ENCODE measurements at places on chromosomes 12 and 14.

- no peaks in the 10 kb centered on the region for H3K4me1 ChIP-seq
- H3K4me3 ChIP-seq, result no peak overlapping the region
- no peaks in the 10 kb centered on the region for H3K27me3 ChIP-seq
- no peak overlapping the region for H3K27ac ChIP-seq
Observed at GRCh38 chr14:54275997-54276725, 120.6 kb upstream of the CDKN3 start.

DNA sequence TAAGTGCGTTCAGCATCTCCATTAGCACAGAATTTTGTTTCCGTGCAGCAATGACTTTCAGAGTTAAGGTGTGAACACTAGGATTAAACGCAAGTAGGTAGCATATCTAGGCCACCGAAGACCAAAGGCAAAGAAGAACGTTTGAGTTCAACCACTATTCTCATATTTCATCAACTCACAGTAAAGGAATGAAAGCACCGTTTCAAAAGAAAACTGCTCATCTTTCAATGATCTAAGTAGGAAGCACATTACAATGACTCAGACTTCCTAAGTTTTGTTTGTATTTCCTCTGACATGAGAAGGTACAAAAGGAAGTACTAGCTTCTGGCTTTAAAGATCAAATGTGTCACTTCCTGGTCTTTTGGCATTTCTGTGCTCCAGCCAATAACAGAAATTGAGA lies 57.6 kb downstream of the ACADS start:
- no peak overlapping the region for H3K4me3 ChIP-seq
- no peak for DNase-seq
- no peaks in the 10 kb centered on the region for H3K27me3 ChIP-seq
- peaks cover 29% of the 10 kb centered on the region for H3K36me3 ChIP-seq
- no peaks in the 10 kb centered on the region for H3K4me1 ChIP-seq
- no peak overlapping the region for H3K27ac ChIP-seq

GRCh38 chr14:100644383-100644782 lies 57.2 kb upstream of the BEGAIN start:
- DNase-seq, result no peak
- H3K27me3 ChIP-seq, result peaks cover 38% of the 10 kb centered on the region
- H3K4me3 ChIP-seq, result no peak overlapping the region
- H3K27ac ChIP-seq, result no peak overlapping the region

- H3K27me3 ChIP-seq, result no peaks in the 10 kb centered on the region
- H3K27ac ChIP-seq, result no peak overlapping the region
- H3K4me1 ChIP-seq, result no peaks in the 10 kb centered on the region
- DNase-seq, result no peak
- no peak overlapping the region for H3K4me3 ChIP-seq
Observed at GRCh38 chr14:47269756-47270492, 405.5 kb downstream of the MDGA2 start.

GRCh38 chr14:80354860-80355581 lies 143.7 kb upstream of the DIO2 start:
- H3K4me3 ChIP-seq, result no peak overlapping the region
- no peak for DNase-seq
- H3K27me3 ChIP-seq, result no peaks in the 10 kb centered on the region
- H3K27ac ChIP-seq, result no peak overlapping the region
- H3K4me1 ChIP-seq, result no peaks in the 10 kb centered on the region
- no peaks in the 10 kb centered on the region for H3K36me3 ChIP-seq

DNA sequence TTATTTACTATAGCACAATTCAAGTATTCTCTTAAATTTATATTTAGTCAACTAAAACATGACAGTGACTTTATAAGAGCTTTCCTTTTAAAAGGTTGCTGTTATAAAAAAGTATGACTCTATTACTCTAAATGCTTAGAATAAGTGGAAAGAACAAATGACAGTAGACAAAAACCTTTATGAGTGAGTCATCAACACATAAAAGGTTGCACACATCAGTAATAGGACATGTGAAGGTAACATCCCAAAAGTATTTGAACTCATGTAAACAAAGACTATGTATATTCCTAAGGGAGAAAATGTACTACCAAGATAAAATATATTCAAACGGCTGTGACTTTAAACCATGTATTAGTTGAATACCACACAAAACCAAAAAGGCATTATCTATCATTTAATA lies 98.8 kb downstream of the PAWR start:
- H3K27me3 ChIP-seq, result no peaks in the 10 kb centered on the region
- H3K27ac ChIP-seq, result no peak overlapping the region
- H3K4me3 ChIP-seq, result no peak overlapping the region
- DNase-seq, result no peak
- H3K4me1 ChIP-seq, result no peaks in the 10 kb centered on the region

- H3K27me3 ChIP-seq, result no peaks in the 10 kb centered on the region
Observed at GRCh38 chr12:97637770-97638169, 175.2 kb downstream of the RMST start.

DNA sequence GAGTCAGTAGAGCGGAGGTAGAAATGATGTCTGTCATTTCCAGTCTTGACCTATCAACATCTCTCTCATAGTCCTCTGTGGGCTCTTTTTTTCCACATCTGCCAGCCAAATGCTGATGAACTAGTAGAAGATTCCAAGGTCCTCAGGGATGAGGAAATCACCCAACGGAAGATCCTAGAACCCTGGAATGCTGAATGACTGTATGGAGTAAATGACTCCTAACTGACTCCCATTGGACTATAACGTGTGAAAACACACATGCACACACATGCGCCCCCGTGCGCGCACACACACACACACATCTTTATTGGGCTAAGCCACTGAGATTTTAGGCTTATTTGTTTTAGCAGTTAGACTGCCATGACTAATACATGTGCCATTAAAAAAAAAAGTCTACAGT lies 159.2 kb downstream of the MYRFL start:
- no peaks in the 10 kb centered on the region for H3K4me1 ChIP-seq
- no peak overlapping the region for H3K4me3 ChIP-seq
- H3K27ac ChIP-seq, result no peak overlapping the region

- no peaks in the 10 kb centered on the region for H3K36me3 ChIP-seq
- no peaks in the 10 kb centered on the region for H3K4me1 ChIP-seq
- DNase-seq, result no peak
- H3K27me3 ChIP-seq, result peaks cover 3% of the 10 kb centered on the region
- no peak overlapping the region for H3K27ac ChIP-seq
Observed at GRCh38 chr12:69161829-69162228, 77.5 kb upstream of the CPSF6 start.

DNA sequence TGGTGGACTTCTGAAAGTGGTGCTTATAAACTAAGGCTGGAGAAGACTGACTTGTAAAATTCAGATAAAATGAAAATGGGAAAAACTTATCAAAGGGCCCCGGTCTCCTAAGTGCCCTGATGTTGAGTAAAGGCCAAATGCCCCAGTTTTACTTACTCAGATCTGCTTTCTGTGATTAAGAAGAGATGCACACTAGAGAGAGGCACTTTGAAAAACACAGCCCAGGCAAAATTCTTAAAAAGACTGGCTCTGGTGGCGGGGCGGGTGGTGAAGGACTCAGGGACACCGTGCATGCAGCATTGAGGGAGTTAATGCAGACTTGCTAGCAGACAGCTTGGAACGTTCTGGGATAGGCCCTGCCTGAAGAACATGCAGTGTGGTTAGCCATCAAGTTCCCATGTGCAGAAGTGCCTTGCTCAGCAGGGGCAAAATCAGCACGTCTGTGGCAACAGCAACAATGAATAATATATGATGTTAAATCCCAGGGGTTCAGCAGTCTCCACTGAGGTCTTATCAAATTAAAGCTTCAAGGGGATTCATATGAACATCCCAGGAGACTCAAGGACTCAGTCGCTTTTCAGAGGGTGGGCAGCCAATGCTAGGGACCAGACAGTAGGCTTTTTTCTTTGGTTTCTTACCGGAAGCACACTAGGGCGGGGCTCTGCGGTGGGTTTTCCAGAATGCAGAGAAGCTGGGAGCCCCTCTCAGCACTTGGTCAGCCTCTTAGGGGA lies 105.0 kb downstream of the DAD1 start:
- DNase-seq, result no peak
- H3K4me3 ChIP-seq, result no peak overlapping the region

DNA sequence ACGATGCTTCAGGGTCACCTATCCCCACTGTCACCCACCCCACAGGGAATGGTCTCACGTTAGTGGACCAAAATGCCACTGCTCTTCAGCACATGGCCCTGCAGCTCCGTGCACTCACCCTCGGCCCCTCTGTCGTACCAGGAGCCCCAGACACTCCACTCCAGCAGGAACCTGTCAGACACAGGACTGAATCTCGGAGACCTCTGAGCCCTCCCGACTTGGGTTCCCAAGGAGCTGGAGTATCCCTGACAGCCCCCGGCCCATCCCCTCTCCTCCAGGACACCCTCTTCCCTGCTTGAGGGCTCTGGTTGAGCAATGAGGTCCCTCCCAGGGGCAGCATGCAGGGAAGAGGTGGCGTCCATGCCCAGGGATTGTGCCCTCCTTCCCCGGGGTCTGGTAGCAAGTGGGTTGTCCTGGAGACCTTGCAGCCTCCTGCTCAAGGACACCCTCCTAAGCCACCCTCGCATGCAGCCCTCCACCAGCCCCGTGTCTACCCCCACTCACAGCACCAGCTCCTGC lies 20.4 kb upstream of the LRTM2 start:
- H3K27ac ChIP-seq, result no peak overlapping the region
- H3K4me1 ChIP-seq, result peaks cover 22% of the 10 kb centered on the region
- no peak overlapping the region for H3K4me3 ChIP-seq
- H3K36me3 ChIP-seq, result no peaks in the 10 kb centered on the region

- no peak overlapping the region for H3K27ac ChIP-seq
- no peak overlapping the region for H3K4me3 ChIP-seq
- H3K36me3 ChIP-seq, result no peaks in the 10 kb centered on the region
- no peak for DNase-seq
- H3K27me3 ChIP-seq, result no peaks in the 10 kb centered on the region
- no peaks in the 10 kb centered on the region for H3K4me1 ChIP-seq
Observed at GRCh38 chr12:102992720-102993119, 35.2 kb downstream of the ASCL1 start.

GRCh38 chr12:121439715-121440114 lies 39.8 kb downstream of the RNF34 start:
- no peak overlapping the region for H3K4me3 ChIP-seq
- no peaks in the 10 kb centered on the region for H3K27me3 ChIP-seq
- H3K27ac ChIP-seq, result no peak overlapping the region
- H3K36me3 ChIP-seq, result peaks cover 9% of the 10 kb centered on the region

GRCh38 chr12:62744551-62744950 lies 190.4 kb downstream of the PPM1H start:
- no peaks in the 10 kb centered on the region for H3K36me3 ChIP-seq
- DNase-seq, result no peak
- no peak overlapping the region for H3K4me3 ChIP-seq
- no peak overlapping the region for H3K27ac ChIP-seq
- H3K4me1 ChIP-seq, result no peaks in the 10 kb centered on the region
- H3K27me3 ChIP-seq, result no peaks in the 10 kb centered on the region

- DNase-seq, result no peak
- H3K27me3 ChIP-seq, result no peaks in the 10 kb centered on the region
- no peaks in the 10 kb centered on the region for H3K36me3 ChIP-seq
- peak overlapping the region; percentile 78 for H3K27ac ChIP-seq
Observed at GRCh38 chr12:3158851-3159465, 81.8 kb downstream of the TSPAN9 start.

DNA sequence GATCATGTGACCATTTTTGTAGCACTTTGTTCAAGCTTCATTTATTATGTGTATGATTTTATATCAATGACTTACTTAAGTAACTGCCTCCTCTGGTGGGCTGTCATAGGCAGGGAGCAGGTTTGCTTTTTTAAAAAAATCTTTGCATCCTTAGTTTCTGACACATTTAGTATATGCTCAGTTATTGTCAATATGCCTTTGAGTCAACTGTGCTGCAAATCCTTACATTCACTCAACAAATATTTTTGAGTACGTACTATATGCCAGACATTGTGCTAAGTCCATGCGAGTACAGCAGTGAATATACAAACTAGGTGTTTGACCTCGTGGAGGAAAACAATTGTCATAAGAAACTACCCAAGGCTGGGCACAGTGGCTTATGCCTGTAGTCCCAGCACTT lies 4.4 kb upstream of the ANAPC5 start:
- H3K36me3 ChIP-seq, result no peaks in the 10 kb centered on the region
- H3K4me1 ChIP-seq, result no peaks in the 10 kb centered on the region
- H3K27me3 ChIP-seq, result no peaks in the 10 kb centered on the region

DNA sequence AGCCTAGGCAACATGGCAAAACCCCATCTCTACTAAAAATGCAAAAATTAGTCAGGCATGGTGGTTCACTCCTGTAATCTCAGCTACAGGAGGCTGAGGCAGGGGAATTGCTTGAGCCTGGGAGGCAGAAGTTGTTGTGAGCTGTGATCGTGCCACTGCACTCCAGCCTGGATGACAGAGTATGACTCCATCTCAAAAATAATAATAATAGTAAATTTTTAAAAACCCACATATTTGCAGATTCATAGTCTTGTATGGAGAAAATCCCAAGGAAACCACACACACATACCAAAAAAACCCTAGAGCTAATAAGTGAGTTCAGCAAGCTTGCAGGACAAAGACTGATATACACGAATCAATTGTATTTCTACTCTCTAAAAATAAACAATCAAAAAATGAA lies 19.0 kb upstream of the MTHFD1 start:
- no peak overlapping the region for H3K27ac ChIP-seq
- no peak overlapping the region for H3K4me3 ChIP-seq
- H3K27me3 ChIP-seq, result no peaks in the 10 kb centered on the region
- no peaks in the 10 kb centered on the region for H3K4me1 ChIP-seq
- DNase-seq, result no peak

- H3K27ac ChIP-seq, result no peak overlapping the region
- peak; percentile 21 for DNase-seq
- H3K27me3 ChIP-seq, result no peaks in the 10 kb centered on the region
- H3K36me3 ChIP-seq, result peaks cover 43% of the 10 kb centered on the region
Observed at GRCh38 chr12:2650261-2651067, 144.3 kb upstream of the FKBP4 start.

GRCh38 chr14:60508363-60508706 lies 611 bp upstream of the SIX6 start:
- no peak overlapping the region for H3K4me3 ChIP-seq
- H3K27me3 ChIP-seq, result no peaks in the 10 kb centered on the region
- H3K4me1 ChIP-seq, result peaks cover 38% of the 10 kb centered on the region
- H3K36me3 ChIP-seq, result no peaks in the 10 kb centered on the region
- DNase-seq, result no peak
- no peak overlapping the region for H3K27ac ChIP-seq
